ENCODE measurements at places on chromosomes 7 and 10. TPM values are rescaled to one million over a fixed set of nuclear protein-coding genes. Genes with fewer than 3 reads are reported as not detected.

Gene AUTS2
- total RNA-seq: 1.4 TPM

Gene PAX4
- total RNA-seq: not detected

GRCh38 chr7:13832346-13832745 is 157.1 kb downstream of the ETV1 start:
- peak; percentile 27 for DNase-seq

- DNase-seq: no peak
These were observed 61.4 kb downstream of the ABI1 start for GRCh38 chr10:26799342-26799741.

DNA sequence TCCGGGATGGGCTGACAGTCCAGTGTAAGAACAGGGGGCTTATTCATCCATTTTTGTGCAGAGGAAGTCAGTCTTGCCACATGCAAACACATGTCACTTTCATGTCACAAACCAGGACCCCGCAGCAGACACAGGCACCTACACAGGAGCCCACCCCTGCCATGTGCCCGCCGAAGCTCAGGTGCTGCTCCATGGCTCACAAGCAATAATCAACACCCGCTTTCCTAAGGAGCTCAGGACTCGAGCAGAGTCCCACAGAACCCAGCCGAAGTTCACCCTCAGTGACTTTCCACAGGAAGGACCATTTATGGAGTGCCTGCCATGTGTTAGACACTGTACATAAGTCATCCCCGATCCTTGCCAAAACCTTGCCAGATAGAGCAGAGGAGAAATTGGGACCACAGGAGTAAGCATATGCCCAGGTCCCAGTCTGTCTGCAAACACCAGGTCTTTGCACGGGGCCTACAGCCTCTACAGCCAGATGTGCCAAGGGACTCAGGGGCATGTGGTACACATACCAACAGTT is 99.4 kb downstream of the EBF3 start:
- DNase-seq: peak; percentile 31

DNA sequence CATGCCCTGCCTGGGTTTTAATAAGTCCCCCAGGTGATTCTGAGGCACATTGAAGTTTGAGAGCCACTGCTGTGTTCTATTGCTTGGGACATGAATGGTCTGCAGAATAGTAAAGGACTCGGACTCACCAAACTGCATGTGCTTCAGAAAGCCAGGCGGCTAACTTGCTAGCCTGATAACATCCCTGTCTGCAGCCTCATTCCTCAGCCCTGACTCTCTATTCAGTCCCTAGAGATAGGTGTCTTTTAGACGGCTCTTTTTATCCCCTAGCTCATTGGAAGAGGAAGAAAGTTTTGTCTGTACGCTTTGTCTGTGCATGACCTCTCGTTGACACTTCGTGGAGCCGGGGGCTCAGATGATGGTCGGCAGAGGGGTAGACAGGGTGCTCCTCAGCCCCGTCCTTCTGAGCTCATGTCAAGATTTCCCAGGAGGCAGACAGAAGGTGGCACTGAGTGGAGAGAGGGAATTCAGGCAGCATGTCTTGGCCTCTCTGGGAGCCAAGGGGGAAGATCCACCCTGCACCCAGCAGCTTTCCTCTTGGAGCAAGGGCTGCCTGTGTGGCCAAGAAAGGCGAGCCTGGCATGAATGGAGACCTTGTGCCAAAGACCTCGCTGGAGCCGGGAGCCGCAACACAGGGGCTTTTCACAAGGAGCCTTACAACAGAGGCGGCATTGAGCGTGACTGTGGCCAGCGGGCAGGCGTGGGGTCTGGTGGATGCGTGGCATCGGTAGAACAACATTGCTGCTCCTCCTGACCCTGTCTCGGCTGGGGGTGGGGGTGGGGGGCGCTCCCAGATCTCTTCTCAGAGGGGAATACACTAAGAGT is 51.1 kb upstream of the PODXL start:
- no peak for DNase-seq

GRCh38 chr10:18282094-18282493 is 141.9 kb downstream of the CACNB2 start:
- no peak for DNase-seq

DNA sequence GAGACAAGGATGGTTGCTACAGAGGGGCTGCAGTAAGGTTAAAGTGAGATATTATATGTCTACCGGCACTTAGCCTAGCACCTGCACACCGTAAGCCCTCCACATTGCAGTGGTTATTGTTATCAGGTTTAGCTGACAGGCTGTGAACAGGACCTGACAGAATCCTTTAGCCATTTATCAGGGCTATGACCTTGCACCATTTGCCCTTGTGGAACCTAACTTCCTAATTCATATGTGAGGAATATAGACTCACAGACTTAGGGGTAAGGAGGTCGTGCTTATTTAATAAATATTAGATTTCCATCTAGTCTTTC is 10.1 kb downstream of the NCOA4 start:
- no peak for DNase-seq

DNA sequence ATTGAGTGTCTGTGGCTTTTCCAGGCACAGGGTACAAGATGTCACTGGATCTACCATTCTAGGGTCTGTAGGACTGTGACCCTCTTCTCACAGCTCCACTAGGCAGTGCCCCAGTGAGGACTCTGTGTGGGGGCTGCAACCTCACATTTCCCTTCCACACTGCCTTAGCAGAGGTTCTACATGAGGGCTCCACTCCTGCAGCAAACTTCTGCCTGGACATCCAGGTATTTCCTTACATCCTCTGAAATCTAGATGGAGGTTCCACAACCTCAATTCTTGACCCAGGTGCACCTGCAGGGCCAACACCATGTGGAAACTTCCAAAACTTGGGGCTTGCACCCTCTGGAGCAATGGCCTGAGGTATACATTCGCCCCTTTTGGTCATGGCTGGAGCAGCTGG is 183.7 kb downstream of the KCND2 start:
- DNase-seq: no peak
